ENCODE measurements at places on chromosomes 5 and 9.

- DNase-seq, result no peak
Observed at GRCh38 chr5:149299451-149300054, 27.9 kb downstream of the AFAP1L1 start.

- no peak for DNase-seq
Observed at GRCh38 chr5:111367115-111367514, 142.9 kb downstream of the CAMK4 start.

GRCh38 chr9:116495725-116496124 lies 191.4 kb upstream of the TRIM32 start:
- no peak for DNase-seq

DNA sequence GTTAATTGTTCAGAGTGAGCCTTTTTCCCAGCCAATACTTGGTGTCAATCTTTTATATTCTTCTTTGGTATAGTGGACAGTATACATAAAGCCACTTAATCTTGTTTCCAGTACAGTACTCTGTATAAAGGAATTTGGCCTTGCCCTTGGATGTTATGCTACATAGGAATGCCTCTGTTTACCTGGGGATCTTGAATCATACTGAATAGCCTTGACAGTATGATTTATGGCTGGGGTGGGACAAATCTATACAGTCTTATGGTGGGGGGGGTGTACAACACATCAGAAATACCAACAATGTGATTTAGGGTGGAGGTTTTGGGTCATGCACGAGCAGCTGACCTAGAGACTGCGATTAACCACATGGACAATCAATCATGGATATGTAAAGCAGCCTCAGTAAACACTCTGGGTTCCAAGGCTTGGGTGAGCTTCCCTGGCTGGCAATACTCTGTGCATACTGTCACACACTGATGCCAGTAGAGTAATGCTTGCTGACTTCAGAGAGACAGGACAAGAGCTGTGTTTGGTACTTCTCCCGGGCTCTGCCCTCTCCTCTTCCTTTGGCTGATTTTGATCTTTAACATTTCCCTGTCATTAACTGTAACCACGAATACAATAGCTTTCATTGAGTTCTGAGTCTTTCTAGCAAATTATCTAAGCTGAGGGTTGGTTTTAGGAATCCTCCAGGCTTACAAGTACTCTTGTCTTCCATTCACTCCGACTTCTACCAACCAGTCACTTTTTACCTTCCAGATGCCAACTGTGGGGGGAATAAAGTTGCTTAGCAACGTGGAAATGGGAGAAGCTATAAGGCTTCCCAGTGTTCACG lies 84.6 kb downstream of the IARS1 start:
- no peak for DNase-seq

- DNase-seq, result no peak
Observed at GRCh38 chr5:171269717-171270116, 39.3 kb upstream of the TLX3 start.

GRCh38 chr9:137227054-137227852 lies at the start of gene RNF224:
Gene RNF224 (plus strand): TSS chr9:137227502. CDS start chr9:137228336, 834 bp downstream.
- peak; percentile 53 for DNase-seq

GRCh38 chr5:114912189-114912920 lies 257.4 kb downstream of the TRIM36 start:
- no peak for DNase-seq

- DNase-seq, result no peak
Observed at GRCh38 chr5:32280656-32281081, 32.1 kb downstream of the MTMR12 start.

GRCh38 chr5:12876541-12877298 lies 972.5 kb upstream of the CTNND2 start:
- DNase-seq, result no peak

GRCh38 chr9:89400403-89401116 lies 82.3 kb downstream of the SECISBP2 start:
- DNase-seq, result no peak

GRCh38 chr9:35616681-35617459 lies 1.3 kb downstream of the CD72 start:
- DNase-seq, result no peak

- DNase-seq, result no peak
Observed at GRCh38 chr9:134704498-134704897, 62.9 kb downstream of the COL5A1 start.

- DNase-seq, result no peak
Observed at GRCh38 chr9:126693428-126693944, 79.8 kb downstream of the LMX1B start.

GRCh38 chr5:1270933-1271914 lies 23.6 kb downstream of the TERT start:
- no peak for DNase-seq

- peak; percentile 25 for DNase-seq
Observed at GRCh38 chr9:97737429-97737828, 40.3 kb upstream of the XPA start.

DNA sequence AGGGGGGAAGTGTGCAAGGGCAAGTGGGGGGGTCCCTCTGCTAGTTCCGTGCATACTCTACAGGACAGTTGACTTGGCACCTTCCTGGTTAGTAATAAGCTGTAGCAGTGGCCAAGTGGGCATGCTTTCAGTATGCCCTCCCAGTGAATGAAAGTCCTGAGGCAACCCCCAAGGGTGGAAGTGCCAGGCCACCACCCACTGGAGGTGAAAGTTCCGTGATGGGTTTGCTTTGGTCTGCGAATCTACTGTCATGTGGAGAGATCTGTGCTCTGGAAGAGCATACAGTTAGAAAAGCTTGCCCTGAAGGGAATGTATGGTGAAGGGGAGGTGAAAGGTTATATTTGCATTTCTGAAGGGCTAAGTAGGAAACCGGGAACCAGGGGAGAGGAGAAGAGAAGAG lies 10.3 kb downstream of the FXN start:
- no peak for DNase-seq

GRCh38 chr9:24582146-24583126 lies 36.7 kb upstream of the IZUMO3 start:
- DNase-seq, result peak; percentile 26

- DNase-seq, result no peak
Observed at GRCh38 chr5:170722316-170722715, 61.2 kb upstream of the GABRP start.

- DNase-seq, result peak; percentile 43
Observed at GRCh38 chr5:151469992-151470391, 22.6 kb downstream of the SLC36A1 start.

DNA sequence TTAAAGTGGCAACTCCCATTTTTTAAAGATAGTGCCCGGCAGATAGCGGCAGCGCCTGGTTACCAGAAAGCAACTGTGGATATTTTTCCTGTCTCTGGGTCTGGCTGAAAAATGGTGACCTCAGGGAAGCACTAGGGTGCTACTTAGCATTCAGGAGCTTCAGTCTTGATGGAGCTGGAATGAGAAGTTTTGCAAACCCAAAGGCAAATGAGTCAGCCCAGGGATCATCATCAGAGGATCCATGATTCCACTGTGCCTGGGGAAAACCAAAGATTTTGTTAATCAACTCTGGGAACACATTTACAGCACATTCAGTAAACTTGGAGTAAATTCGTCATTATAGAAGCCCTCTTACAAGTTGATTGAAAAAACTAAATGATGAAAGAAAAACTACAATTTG lies 26.7 kb downstream of the F2R start:
- DNase-seq, result no peak

DNA sequence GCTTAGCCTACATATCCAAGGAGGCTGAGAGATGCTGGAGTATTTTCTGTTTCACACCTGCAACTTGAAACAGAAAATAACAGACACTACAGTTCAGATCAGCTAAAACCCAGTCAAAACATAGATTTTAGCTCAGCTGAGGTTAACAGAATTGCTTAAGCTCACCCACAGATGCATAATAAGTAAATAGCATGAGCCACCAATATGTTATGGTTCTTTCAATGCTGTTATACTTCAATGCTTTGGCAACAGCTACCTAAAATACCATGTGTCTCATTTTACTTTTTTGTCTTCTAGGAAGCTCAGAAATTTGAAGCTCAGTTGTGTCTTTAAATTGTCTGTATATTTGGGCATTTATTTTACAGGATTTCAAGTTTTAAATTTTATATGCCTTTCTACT lies 35.8 kb upstream of the OR13F1 start:
- no peak for DNase-seq

DNA sequence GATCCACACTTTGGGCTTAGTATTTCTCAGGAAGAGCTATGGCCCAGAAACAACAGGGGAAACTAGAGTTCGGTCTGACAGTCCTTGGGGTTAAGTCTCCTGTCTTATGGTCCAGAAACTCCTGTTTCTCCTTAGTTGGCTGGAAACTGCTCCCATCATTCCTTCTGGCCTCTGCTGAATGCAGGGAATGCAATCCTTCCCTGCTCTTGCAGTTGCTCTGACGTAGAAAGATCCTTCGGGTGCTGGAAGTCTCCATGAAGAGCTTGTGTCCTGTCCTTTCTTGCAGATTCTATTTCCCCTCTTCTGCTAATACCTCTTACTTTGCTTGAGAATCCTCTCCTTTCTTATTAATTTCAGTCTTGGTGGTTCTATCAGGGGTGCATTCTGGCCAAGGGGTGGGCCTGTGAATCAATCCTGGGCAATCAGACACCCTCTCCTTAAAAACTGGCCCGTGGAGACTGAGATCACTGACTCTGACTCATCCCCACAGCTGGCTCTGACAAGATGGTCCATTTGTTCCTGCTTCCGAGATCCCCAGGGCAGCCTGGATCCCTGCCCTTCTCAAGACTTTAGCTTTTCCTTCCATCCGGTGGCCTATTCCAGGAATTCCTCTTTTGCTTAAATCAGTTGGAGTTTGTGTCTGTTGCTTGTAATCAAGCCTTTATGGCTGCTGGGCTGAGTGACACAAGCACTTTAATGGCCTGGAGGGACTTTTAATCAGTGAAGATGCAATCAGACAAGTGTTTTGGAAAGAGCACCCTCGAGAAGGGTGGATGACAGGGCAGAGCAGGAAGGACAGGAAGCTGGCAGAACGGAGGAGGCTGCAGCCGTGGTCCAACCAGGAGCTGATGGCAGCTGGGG lies 23.7 kb downstream of the PTGS1 start:
- no peak for DNase-seq

DNA sequence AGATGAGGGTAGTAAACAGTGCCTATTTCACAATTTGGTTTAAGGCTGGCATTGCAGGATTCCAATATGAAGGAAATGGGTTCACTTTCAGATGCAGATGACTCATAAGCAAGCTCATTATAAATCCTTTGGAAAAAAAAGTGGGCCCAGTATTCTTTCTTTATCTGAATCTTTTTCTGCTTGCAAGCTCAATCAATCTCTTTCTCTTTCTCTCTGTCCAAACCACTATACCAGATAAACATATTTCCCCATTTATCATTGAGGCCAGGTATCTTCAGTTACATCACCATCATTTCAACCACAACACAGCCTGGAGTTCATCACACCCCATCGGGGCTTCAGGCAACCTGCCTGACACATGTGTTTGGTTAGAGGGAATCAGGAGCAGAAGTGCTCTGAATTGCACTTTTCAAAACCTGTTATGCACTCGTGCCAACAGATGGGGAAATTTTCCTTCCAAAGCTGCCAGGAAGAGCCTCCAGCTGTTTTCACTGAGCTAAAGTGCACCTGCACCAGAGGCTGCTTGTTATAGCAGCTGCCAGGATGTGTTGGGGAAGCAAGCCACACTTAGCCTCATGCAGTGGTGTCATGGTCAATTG lies 30.0 kb upstream of the MAMDC2 start:
- DNase-seq, result no peak

DNA sequence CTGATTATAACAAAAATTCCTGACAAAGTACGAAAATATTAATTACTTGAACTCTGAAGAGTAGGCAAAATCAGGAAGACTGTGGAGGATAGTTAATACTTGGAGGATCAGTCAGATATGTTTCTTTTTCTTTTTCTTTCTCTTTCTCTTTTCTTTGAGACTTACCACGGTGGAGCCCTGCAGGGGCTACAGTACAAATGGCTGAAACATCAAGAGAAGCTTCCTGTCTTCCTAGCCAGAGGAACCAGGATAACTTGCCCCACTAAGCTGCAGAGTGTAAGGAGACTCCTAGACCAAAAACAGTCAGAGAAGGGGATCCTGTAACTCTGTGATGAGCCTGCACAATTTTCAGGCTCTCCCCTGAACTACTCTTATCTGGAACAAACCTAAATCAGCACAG lies 324.6 kb upstream of the TYRP1 start:
- no peak for DNase-seq

- no peak for DNase-seq
Observed at GRCh38 chr5:142981475-142981874, 211.3 kb downstream of the ARHGAP26 start.
